ENCODE measurements at places on chromosomes 2 and 18.

DNA sequence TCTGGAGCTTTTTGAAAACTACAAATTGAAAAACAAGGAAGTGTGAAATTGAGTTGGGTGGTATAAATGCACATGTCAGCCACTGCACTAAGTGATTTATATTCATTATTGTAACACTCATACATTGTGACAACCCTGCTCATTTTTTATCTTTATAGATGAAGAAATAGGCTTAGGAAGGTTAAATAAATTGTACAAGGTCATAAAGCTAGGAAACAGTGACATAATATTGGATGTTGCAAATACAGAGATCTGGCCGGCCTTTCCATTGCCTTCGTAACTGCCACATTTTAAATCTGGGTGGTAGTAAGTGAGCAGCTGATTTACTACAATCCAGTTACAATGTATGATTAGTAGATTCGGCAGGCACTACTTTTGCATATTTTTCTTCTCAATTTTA lies 76.6 kb upstream of the LPIN2 start:
- no peak for DNase-seq

- DNase-seq = no peak
These were observed 45.9 kb upstream of the RHOB start for GRCh38 chr2:20400787-20401488.

DNA sequence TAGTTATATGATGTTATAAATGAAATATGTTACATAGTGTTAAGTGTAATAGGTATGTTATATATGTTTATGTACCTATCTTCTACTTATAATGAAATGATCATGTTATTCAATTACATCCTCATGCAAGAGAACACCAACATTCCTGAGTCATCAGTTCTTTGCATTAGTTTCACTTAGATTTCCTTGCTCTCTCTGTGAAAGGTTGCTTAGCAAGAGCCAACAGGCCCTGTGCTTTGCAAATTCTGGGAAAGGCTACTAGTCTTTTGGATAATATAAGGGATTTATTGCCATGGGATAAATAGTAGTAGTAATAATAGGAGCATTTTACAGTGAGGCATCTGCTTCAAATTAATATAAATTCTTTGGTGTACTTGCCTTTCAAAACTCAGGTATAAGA lies 274.8 kb downstream of the SP3 start:
- no peak for DNase-seq

- DNase-seq = no peak
These were observed 582.1 kb downstream of the ZEB2 start for GRCh38 chr2:143937723-143938350.

DNA sequence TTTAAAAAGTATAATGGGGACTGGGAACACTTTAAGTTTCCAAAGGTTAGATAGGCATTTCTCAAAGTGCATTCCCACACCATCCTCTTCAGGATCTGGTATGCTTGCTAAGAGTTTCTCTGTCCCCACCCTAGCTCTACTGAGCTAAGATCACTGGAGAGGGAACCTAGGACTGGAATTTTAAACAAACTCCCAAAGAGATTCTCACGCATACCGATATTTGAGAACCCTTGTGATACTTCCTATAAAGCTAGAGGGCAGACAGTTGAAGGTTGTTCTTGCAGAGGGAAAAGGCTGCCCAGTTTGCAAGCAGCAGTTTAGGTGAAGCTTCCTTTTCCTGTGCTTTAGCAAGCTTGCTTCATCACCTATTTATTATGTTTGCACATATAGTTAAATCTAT lies 3.6 kb downstream of the CNRIP1 start:
- no peak for DNase-seq

DNA sequence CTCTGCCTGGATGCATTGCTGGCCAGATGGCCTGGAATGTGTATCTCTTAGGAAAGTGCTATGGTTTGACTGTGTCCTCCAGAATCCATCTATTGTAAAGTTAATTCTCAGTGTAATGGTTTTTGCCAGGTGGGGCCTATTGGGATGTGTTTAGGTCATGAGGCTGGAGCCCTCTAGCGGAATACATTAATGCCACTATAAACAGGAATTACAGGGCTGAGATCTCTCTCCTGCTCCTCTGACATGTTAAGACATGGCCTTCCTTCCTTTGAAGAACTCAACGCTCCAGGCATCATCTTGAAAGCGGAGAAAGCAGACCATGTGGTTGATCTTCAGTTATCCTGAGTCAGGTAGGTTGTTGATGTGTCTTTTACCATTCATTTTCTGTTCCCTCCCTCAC lies 276.4 kb downstream of the RPIA start:
- no peak for DNase-seq

GRCh38 chr18:48857023-48857694 lies 93.6 kb downstream of the SMAD7 start:
- DNase-seq = no peak

DNA sequence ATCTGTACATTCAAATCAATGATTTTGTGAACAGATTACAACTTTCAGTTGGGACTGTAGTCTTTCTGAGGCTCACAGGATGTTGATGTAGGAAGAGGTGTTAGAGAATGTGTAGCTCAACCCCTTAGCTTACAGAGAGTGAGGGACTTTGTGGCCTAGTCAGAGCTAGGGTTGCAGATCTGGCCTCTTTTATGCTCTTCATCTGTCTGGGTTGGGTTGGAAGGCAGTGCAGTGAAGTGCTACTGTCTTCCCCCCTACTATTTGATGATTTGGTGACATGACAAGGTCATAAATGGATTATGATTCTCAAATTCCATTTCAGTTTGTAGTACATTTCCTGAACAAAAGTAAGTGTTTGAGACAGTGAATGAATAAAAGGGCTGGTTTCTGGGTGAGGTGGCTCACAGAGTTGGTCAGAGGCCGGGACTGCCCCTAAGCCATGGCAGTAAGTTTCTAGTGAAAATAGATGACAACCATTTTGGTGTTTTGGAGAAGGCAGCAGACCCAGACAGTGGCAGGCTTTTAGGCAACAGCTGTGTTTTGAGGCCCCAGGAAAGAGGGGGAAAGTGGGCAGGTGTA lies 21.6 kb downstream of the MAP4K4 start:
- DNase-seq = no peak

DNA sequence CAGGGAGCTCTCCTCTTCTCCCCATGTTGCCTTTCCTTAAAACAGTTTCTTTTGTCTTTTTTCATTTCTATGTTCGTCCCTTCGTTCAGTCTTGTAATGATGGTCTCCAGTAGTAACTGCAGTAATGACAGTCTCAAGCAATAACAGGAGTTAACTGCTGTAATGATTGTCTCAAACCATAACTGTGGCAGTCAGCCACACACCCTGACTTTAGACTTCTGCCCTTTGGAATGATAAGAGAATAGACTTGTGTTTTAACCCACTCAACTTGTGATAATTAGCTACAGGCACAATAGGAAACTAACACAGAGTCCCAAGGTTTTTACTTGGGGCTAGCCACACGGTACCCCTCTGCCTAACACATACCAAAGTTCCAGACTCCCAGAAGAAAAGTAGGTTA lies 12.1 kb downstream of the TMEM131 start:
- DNase-seq = no peak

DNA sequence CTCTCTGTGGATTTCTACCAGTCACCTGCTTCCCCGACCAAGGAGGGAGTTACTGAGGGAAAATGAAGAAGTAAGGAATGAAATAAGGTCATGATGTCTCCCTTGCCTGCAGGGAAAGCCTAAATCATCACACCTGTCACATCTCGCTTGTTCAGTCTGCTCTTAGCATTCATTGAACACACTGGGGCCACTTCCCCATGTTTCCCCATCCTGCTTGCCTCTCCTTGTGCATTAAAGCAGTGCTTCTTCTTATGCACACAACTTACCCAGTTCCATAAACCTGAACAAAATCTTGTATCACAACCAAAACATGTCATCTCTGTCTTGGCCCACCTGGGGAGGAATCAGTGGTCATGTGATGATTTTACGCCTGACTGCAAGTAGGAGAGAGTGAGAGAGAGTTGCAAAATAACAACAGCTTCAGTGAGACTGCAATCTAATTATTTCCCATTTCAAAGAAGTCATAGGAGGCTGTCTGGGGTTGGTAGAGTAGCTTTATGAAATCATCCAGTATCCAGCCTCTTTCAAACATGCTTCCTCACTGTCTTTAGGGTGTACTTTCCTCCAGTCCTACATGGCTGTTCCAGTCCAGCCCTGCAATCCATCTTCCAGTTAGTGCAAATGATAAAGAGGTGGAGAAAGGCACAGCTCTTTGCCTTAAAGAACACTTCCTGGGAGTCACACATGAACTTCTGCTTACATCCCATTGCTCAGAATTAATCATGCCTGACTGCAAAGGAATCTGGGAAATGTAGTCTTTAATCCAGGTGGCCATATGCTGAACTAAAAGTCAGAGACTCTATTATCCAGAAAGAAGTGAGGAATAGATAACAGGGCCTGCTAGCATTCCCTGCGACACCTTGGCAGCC lies 220.1 kb downstream of the HAUS1 start:
- DNase-seq = no peak

DNA sequence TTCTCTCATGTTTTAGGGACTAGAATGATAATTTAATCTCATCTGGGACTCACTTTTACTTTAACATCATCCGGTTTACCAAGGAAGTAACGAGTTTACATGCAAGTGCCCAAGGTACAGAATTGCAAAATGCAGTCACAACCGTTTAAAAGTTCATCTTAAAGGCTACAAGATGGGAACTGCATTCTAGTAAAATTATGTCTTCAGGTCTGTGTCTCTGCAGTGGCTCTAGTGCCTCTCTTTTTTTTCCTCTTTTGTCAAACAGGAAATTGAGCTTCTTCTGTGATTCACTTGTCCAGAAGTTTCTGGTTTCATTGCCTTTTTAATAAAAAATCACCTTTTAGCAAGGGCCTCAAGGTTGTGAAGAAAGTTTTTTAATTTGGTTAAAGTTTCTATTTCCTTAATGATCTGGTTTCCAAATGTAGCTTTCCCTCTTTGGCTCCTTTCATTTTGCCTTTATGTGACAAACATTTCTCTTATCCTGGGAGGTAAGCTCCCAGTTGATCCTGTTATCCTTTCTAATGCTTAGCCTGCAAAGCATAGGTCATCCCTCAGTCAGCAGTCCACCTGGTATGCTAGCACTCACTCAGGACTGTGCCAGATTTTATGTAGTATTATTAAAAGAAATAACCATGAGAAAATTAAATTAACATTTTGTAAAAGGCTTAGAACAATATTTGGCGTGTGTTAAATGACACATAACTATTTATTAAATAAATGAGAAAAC lies 2.4 kb downstream of the GLS start:
- no peak for DNase-seq

Data from stimulated activated CD8-positive, alpha-beta memory T cell treated with anti-CD3 and anti-CD28 coated beads, Interleukin-4, amount 100 ng/mL, for 4 hours (primary cell).